Activated CD8-positive, alpha-beta memory T cell treated with anti-CD3 and anti-CD28 coated beads, Interleukin-2, amount 10 ng/mL, durations not matched to agents 7 days and 5 days (primary cell): ENCODE measurements at places on chromosomes 4 and X.
A peak's percentile ranks its signal among the peaks of the same experiment; 100 is the strongest.

- no peak for DNase-seq
These were observed 841.0 kb downstream of the FAM133A start for GRCh38 chrX:94515009-94515408.

GRCh38 chr4:123809864-123810263, 413.3 kb downstream of the SPRY1 start:
- no peak for DNase-seq

- no peak for DNase-seq
These were observed 612.2 kb downstream of the DMD start for GRCh38 chrX:32599156-32599555.

DNA sequence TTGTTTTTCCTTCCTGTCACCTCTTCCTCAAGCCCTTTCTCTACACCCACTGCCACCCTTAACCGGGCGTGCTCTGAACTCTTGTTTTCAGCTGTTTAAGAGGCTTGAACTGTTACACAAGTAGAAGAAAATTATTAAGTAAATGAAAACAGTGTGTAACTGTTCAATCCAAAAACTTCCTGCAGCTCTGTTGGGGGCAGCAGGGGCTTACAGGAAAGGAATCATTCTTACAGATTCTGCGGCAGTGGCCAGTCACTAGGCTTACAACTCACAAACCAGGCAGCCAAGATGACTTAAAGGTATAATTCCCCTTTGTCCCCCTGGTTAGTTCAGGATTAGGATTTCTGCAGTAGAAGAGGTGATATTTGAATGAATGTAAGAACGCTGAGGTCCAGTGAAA, 70.2 kb upstream of the ETNPPL start:
- no peak for DNase-seq

- DNase-seq: no peak
These were observed 270.1 kb downstream of the TMA16 start for GRCh38 chr4:163764569-163764968.

DNA sequence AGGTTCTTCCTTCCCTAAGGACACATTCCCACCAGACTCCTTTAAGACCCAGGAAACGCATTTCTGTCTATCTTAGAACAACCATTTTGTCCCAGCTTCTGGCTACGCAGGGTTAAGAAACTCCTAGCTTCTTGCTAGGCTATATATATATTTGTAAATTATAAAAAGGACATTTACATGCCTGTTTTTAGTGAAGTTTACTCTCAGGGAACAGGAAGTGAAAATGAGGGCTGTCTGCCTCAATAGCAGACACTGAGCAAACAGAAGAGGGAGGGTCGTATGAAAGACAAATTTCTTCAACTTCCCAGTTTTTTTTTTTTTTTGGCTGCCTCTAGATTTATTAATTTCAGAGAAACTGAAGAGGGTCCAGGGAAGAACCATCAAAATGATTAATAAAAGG, 9.3 kb upstream of the FRMPD3 start:
- no peak for DNase-seq

DNA sequence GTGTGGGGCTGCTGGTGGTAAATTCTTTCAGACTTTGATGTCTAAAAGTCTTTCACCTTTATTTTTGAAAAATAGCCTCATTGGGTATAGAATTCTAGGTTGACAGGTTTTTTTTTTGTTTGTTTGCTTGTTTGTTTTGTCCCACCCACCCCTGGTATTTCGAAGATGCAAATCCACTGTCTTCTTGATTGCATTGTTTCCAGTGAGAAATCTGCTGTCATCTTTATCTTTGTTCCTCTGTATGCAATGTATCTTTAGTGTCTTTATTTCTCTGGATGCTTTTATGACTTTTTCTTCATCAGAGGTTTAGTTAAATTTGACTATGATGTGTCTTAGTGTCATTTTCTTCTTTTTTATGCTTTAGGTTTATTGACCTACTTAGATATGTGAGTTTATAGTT, 21.3 kb upstream of the HCCS start:
- no peak for DNase-seq

GRCh38 chr4:150329373-150329772, 251.1 kb downstream of the DCLK2 start:
- DNase-seq: no peak

DNA sequence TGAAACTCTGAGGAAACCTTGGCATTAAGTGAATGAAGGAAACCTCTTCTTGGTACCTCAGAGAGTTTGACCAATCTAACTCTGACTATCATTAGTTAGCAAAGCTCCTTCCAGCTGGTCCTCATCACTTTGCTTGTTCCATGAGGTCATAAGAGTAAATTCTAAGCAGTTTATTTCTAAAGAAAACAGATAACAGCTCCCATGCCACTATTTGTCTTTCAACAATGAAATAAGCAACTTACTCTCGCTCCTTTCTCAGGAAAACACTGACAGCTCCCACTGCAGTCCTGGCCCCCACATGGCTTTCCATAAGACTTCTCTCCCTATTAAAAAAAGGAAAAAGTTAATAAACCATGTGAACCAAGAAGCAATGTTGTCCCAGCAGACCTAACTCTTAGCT, 127.7 kb downstream of the COL4A6 start:
- DNase-seq: no peak

DNA sequence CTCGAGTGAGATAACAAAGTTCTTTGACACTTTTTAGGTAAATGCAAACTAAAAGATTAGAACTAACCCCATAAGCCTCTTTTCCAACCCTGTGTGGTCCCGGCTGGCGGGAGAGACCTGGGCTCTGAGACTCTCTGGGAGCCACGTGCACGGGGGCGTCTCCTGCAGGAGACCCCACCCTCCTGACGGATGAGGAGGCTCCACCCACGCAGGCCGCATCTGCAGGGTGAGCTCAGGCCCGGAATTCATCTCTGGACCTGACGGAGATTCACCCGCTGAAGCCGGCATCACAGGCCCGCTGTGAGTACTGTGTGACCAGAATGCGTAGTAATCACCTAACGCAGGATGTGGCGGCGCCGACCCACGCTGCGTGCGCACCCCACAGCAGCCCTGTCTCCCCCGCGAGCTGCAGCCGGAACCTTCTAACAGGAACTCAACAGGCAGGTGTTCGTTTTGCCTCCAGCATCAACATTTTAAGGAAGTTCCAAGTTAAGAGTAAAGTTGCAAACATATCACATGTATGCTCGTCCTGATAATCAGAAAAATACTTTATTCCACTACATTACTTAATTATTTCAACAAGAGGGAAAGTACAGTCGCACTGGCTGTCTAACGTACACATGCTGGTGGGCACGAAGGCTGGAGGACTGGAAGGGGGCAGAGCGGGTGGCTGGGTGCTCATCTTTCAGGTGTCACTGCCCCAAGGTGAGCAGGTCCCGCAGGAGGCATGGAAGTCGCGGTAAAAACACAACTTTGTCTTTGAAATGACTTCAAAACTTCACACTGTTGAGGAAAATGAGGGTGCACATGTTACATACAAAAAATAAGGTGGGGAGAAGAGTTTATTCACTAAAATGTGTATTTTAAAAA, 44.5 kb downstream of the FGFRL1 start:
- peak; percentile 89 for DNase-seq

- no peak for DNase-seq
These were observed 106.3 kb upstream of the TMLHE start for GRCh38 chrX:155718972-155719586.

- DNase-seq: no peak
These were observed 19.2 kb downstream of the LAMTOR3 start for GRCh38 chr4:99875071-99875470.

DNA sequence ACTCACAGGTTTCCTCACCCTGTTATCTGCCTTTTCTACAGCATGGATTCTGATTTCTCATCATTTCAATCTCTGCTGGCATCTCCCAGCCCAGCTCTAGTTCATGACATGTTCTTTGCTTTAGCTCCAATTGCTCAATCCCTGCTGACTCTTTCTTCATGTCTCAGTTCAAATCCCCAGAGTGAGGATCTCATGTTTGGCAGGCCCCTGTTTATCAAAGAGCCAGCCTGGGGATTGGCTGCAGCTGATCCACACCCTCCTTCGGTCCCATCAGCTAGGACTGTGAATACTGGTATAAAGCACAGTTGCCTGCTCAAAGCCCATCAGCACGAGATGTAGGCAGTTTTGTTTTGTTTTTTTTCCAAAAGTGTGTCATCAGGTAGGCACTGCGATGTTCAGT, 14.4 kb upstream of the CC2D2A start:
- DNase-seq: no peak

DNA sequence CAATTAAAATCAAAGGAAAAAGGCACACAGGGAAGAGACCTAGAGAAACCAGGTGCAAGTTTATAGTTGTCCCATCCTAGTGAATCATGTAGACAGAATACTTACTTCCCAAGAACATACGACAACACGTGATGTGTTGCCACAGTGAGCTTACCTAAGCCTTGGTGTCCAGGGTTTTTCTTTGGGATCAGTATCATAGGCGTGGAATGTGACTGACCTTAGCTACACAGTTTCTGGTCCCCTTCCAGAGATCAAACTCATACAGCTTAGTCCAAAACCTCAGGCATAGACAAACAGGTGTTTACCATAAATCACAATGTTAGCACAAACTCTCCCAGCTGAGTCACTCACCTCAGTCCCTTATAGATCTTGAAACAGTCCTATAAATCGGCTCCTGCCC, 17.7 kb downstream of the SLC25A31 start:
- no peak for DNase-seq

- no peak for DNase-seq
These were observed 208.8 kb downstream of the OR13H1 start for GRCh38 chrX:131752493-131753198.

- DNase-seq: no peak
These were observed 693 bp downstream of the OCIAD1 start for GRCh38 chr4:48831532-48832030.

DNA sequence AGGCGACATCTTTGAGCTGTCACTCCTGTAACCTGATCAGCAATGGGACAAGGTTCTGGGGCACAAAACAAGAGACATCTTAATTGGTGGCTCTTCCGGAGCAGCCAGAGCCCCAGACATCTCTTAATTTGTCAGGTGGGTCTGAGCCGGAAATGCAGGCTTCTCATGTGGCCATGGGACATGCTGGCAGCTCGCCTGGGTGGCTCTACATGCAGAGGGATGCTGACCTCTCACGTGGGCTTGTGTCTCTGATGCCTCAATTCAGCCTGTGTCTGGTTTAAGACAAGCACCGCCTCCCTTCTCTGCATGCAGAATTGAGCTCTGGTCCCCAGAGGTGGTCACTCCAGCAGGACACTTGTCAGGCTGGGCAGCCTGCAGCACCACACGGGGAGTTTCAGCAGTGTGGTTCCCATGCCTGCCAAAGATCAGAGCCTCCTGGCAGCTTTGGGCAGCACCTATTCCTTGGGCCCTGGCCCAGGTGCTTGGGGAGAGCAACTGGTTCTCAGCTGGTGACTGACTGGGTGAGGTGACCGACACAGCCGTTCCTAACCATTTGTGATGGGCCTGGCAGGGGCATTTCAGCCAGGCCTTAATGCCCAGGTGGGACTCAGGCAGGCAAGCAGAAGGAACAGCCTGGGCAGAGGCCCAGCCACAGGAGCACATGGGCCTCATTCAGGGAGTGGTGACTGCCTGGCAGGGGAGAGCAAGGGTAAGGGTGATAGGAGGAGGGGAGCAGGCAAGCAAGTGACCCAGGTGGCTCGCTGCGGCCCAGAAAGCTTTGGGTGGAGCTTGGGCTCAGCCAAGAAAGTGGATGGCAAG, 53.4 kb downstream of the HMX1 start:
- DNase-seq: peak; percentile 28

GRCh38 chr4:146142768-146143167, 32.8 kb upstream of the LSM6 start:
- no peak for DNase-seq

GRCh38 chrX:133495464-133496391, 80.4 kb upstream of the GPC4 start:
- DNase-seq: no peak

DNA sequence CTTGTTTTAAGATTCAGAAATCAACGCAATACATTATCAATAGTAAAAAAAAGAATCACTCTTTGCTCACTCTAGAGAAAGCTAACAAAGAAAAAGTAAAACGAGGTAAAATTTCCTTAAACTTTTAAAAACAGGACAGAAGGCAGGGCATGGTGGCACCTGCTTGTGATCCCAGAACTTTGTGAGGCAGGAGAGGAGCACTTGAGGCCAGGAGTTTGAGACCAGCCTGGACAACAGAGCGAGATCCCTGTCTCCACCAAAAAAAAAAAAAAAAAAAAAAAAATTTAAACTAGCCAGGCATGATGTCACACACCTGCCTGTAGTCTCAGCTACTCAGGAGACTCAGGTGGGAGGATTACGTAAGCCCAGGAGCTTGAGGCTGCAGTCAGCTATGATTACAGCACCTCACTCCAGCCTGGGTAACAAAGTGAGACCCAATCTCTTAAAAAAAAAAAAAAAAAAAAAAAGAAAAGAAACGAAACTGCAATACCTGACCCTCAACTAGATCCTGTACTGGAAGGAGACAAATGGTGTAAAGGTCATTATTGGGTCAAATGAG, 3.5 kb downstream of the CCNI start:
- no peak for DNase-seq

- DNase-seq: no peak
These were observed 6.4 kb downstream of the ADRA2C start for GRCh38 chr4:3772632-3773031.

GRCh38 chr4:101411926-101412325, 64.6 kb upstream of the PPP3CA start:
- no peak for DNase-seq

DNA sequence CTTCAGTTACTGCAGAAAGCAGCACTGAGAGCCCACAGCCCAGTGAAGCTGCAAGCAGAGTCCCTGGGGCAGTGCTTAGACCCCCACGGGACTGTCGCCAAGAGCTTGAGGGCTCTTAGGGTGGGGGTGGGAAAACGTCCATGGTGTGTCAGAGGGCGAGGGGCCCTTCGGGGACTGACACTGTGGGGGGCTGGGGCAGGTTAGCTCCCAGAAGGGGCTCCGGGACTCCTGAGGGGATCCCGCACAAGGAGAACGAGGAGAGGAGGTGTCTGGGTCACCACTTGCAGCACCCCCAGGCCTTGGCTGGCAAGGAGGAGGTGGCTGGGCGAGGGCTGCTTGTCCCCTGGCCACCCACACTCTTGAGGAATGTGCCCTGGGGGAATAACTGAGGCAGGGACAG, 20.8 kb downstream of the NAT8L start:
- DNase-seq: no peak

- DNase-seq: no peak
These were observed 79.4 kb downstream of the FTHL17 start for GRCh38 chrX:30992381-30992904.

- DNase-seq: peak; percentile 70
These were observed 755 bp downstream of the KLHL8 start for GRCh38 chr4:87219632-87220093.

GRCh38 chr4:30005995-30006394, 714.2 kb upstream of the PCDH7 start:
- no peak for DNase-seq
